ENCODE measurements at places on chromosomes 16 and 17.

- DNase-seq = no peak
These were observed 13.3 kb upstream of the CD300LD start for GRCh38 chr17:74605361-74605760.

- no peak for DNase-seq
These were observed 24.6 kb upstream of the SHISA9 start for GRCh38 chr16:12876778-12877177.

DNA sequence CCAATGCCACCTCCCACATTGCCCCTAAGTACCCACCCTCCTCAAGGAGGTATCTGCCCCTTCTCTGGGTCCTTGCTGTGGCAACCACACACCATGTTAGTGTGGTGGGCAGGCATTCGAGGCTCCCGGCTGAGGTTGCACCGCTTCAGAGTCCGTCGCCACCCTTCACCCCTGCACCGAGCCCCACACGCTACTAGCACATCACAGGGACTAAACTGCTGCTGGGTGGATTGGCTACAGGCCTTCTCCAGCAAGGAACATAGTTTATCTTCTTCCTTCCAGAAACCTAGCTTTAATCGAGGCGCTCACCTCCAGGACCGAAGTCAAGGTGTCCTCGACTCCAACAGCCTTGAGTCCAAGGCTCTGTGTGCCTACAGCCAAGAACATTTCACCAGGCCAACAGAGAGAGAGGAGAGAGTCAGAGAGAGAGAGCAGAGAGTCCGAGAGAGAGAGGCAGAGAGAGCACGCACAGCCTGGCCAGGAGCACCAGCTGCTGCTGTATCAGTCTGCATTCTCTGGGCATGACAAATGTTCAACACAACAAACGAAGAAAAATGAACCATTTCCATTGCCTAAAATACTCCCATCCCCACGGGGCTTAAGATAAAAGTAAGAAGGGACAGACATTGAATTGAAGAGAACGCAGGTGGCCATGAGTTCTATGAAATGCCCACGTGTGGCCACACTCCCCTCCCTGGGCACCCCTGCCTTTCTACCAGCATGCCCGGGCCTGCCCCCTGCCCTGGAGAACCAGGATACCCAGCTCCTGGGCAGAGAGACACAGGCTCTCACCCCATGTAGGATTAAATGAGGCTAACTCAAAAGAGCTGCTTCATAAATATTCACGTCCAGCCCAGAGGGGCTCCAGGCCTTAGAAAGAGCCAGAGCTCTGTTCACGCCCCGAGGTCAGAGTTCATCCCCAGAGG lies 94.9 kb downstream of the RBFOX3 start:
- DNase-seq = no peak

GRCh38 chr16:69100071-69100691 lies 5.3 kb upstream of the HAS3 start:
- DNase-seq = no peak

- peak; percentile 4 for DNase-seq
These were observed 230.1 kb downstream of the SLC39A11 start for GRCh38 chr17:72862276-72862999.

- no peak for DNase-seq
These were observed 24.5 kb downstream of the CLUH start for GRCh38 chr17:2687074-2687418.

- peak; percentile 57 for DNase-seq
These were observed 15.4 kb downstream of the FLYWCH1 start for GRCh38 chr16:2927010-2927646.
